Activated CD4-positive, alpha-beta T cell treated with anti-CD3 and anti-CD28 coated beads, Interleukin-10, Interleukin-2, amounts not matched to agents 100 ng/mL and 50 ng/mL, durations not matched to agents 16 hours and 8 hours (primary cell): ENCODE measurements at places on chromosomes 6 and 20.

DNA sequence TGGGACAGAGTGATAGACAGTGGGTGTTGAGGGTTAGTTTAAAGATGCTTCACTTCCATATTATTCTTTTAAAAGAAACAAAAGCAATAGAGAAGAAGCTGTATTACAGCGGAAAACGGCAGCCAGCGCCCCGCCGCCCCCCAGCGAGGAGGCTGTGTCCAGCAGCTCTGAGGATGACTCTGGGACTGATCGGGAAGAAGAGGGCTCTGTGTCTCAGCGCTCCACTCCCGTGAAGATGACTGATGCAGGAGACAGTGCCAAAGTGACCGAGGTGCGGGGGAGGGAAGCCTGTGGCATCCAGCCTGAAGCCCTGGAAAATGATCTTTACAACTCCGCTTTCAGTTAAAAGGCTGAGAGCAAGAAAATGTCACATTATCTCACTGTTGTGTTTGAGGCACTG lies 100.2 kb downstream of the FIG4 start:
- no peak for DNase-seq

- peak; percentile 82 for DNase-seq
These were observed 14.5 kb downstream of the GNL1 start for GRCh38 chr6:30541515-30542403.

- DNase-seq = no peak
These were observed 2.2 kb downstream of the PSORS1C1 start for GRCh38 chr6:31116661-31117385.

DNA sequence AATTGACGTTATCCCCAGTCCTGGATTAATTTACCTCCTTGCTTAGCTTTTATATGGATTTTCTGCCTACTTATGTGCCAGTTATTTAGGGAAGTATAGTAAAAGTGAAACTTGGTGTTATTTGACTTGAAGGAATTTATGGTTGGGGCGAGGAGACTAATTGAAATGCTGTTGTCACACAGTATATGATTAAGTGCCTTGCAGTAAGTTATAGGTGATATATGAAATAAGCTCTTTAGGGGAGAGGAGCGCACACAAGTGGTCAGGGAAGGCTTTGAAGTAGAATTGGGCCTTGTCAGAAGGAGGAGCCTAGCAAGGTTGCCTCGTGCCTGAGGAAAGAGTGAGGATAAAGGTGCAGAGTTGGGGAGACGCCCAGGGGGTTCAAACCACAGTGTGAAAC lies 20.5 kb downstream of the NCOA7 start:
- no peak for DNase-seq

DNA sequence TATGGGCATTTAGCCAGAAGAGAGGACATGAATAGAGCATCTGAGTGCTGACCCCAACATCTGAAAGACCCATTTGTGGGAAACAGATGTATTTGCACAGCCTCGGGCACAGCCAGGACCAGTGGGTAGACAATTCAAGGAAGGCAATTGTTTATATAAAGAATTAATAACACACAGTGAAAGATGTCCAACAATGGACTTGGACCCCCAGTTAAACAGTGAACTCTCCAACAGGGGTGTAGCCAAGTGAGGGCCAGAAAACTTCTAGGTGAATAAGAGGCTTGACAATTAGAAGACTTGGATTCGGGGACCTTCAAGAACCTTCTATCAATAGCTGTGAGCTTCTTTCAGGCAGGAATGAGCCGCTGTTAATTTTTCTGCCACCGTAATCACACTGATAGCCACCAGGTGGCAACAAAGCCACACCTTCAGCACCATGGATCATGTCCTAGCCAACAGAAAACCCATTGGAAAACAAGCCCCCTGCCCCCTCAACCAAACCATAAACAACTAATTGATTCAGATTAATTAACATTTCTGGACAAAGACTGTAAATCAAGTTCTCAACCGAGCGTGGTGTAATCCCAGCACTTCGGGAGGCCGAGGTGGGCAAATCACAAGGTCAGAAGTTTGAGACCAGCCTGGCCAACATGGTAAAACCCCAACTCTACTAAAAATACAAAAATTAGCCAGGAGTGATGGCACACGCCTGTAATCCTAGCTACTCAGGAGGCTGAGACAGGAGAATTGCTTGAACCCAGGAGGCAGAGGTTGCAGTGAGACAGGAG lies 8.8 kb upstream of the SRSF6 start:
- DNase-seq = peak; percentile 57

- DNase-seq = no peak
These were observed 44.3 kb downstream of the KCNS1 start for GRCh38 chr20:45056473-45057173.

DNA sequence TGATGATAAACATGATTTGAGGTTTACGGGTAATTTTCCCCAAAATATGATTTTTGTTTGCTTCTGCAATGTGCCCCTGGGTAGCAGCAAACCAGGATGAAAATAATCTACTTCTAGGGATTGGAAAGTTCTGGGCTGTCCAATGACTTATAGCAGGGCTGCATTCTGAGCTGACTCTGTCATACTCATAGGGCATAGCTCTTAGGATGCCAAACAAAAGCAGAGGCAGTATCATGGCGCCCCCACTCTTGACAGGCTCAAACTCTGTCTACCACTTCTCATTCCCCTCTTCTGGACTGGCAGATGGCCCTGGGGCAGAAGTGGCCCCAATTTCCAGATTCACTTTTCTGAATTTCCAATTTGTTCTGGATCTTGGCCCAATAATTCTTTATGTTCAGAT lies 10.3 kb downstream of the SERPINB1 start:
- DNase-seq = no peak

- no peak for DNase-seq
These were observed 53.7 kb downstream of the LYRM4 start for GRCh38 chr6:5206920-5207561.

- no peak for DNase-seq
These were observed 77.5 kb upstream of the BEND3 start for GRCh38 chr6:107192830-107193229.

DNA sequence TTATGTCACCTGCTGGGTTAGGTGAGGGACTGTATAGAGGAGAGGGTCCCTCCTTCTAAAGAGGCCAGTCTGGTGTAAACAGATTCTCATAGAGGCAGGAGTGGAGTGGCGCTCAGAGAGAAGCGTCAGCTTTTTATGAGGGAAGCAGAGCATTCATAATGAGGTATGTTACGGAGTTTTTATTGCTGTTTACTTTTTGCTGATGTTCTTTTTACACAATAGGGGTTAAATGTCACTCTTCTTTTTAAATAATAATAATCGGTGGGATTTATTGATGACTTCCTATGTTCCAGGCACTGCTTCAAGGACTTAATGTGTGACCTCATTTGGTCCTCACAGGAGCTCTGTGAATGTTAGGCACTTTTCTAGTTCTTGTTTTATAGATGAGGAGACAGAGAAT lies 79.9 kb downstream of the L3MBTL3 start:
- no peak for DNase-seq

DNA sequence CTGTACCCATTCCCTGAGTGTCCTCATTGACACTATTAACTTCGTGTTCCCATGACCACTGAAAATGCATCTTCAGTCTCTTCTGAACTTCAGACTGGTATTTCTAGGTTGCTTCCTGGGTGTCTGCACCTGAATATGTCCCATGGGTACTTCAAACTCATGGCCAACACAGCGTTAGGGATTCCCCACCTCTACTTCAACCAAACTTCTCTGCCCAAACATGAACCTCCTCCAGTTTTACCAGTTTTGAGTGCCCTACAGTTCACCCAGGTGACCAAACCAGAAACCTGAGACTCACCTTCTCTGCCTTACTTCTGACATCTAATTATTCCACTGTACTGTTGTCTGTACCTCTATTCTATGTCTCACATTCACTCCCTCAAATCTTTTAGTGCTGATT lies 99.5 kb upstream of the SUPT3H start:
- no peak for DNase-seq

DNA sequence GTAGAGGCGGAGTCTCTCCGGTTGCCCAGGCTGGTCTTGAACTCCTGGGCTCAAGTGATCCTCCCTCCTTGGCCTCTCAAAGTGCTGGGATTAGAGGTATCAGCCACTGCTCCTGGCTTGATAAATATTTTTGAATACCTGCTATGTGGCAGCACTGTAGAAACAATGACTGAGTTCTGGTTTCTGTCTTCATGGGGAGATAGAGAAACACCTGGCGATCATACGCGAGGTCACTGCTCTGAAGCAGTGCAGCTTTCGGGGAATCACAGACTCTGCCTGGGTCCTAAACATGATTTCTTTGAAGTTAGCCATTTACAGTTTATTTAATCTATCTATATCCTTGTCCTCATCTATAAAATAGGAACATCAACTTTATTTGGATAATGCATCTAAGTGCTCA lies 31.2 kb downstream of the DOK5 start:
- DNase-seq = no peak
